ENCODE measurements at places on chromosomes 1 and 21.
A peak's percentile ranks its signal among the peaks of the same experiment; 100 is the strongest.

DNA sequence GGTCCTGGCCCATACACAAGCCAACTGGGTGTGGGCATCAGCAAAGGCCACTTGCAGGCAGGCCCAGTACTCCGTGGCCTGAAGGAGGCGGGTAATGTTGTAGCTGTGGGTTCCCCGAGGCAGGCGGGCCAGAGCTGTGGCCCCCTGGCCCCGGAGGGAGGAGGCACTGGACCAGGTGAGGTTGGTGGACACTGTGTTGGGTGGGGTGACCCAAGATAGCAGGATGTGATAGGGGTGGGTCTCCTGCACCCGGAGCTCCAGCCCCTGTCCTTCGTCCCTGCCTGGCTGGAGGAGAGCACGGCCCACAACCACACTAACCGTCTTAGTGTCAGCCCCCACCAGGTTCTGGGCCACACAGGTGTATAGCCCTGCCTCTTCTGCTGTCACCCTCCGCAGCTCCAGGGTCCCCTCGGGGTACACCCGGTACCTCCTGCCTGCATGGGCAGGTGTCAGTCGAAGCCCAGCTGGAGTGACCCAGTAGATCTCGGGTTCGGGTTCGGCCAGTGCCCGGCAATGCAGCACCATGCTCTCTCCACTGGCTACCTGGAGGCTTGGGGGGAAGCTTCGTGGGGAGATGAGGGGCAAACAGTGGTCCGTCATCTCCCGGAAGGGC is 67.3 kb downstream of the LRRN2 start:
- no peak for DNase-seq

- DNase-seq, result no peak
Measured at GRCh38 chr1:27503844-27504587, 14.0 kb upstream of the WASF2 start.

DNA sequence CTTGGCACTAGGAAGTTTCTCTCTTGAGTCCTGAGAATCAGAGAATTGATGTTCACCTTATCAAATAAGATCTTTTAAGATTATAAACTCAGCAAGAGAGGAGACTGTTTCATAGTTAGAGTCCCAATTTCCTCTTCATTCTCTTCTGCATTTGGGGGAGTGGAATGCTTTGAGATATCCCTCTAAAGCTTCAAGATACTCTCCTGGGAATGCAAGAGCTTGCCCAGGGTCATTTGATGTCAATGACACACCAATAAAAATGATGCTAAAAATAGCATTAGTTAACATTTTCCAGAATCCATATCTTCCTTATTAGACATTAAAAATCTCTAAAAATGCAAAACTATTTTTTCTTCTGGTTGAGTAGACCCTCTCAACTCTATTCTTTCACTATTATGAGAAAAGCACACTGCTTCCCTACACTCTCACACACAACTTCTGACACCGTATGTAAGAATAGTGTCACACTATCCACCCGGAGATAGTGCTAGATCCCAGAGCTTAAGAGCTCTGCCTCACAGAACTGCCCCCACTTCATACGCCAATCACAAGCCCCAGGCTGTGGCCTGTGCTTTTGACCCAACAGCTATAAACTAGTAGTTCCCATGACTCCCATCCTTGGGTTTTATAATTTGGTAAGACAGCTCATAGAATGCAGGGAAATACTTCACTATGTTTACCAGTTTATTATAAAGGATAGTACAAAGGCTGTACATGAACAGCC is 399.9 kb upstream of the RUNX1 start:
- no peak for DNase-seq

DNA sequence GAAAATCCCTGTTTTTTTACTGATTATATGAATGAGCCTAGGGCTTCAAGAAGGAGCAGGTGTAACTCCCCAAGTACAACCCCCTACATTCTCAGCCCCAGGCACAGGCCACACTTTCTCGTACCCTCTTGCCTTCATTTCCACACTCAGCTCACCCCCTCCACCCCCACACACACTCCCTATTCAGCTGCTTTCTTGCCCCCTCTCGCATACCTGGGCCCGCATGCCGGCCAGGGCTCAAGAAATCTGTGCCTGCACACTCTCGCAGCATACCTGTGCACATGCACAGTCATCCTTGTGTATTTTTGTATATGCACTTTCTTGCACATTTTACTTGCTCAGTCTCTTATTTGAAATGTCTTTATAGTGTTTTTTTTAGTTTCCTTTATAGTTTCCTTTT is 2.0 kb downstream of the PTPRF start:
- no peak for DNase-seq

GRCh38 chr1:178684542-178685000 is 40.5 kb upstream of the RALGPS2 start:
- peak; percentile 90 for DNase-seq

Measured in PC-3 (cell line).